ENCODE measurements at places on chromosomes 3 and 15.

DNA sequence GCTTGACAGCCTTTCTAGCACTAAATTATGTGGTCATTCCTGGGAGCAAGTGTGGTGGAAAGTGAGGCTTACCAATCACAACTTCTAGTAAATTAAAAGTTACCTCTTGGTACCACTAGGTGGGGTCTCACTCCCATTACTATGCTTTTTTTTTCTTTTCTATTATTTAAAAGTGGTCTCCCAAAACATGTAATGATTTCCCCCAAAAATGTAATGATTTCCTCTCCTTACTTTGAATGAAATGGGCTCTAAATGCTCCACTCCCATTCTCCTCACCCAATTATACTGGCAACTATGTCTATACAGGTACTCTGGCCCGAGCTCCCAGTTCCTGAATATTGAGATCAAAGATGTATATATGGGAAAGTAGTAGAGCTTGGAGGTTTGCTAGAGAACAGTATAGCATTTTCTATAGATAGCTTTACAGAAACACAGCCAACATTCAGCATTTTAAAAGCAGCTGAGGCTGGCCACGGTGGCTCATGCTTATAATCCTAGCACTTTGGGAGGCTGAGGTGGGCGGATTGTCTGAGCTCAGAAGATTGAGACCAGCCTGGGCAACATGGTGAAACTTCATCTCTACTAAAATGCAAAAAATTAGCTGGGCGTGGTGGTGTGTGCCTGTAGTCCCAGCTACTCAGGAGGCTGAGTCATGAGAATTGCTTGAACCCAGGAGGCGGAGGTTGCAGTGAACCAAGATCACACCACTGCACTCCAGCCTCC is 70.9 kb downstream of the DCUN1D1 start:
- DNase-seq: peak; percentile 19

DNA sequence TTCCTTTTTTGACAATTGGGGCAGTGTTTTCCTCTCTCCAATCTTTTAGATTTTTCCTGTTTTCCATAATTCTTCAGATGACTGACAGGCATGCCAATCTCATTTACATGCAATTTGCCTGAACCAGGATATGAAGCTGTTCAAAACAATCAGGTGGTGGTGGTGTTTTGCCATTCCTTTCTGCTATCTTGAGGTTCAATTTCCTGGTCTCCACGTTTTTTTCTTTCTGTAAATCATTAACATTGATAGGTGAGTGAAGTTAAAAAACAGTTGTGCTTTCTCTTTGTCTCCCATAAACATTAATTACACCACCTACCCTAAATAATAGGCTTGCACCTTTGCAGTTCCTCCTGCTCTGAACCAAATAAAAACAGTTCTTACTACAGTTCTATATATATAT is 49.1 kb downstream of the C2CD4A start:
- no peak for DNase-seq

DNA sequence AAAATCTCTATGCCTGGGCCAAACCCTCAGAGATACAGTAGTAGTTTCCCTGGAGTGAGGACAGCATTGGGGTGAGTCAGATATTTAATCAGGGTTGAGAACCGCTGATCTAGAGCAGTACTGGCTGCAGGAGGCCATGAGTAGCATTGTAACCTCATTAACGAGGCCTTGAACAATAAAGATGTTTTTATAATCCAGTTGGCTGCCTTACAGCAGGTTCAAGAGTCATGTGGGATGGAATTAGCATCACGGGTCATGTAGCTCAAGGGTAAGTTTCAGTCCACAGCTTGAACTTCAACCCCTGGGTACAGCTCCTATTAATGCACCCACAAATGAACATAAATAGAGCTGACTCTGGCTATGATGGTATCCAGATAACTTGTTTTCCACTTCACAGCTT is 5.1 kb downstream of the HPS3 start:
- no peak for DNase-seq

- DNase-seq: no peak
These were observed 109.0 kb downstream of the ADAMTS9 start for GRCh38 chr3:64578797-64579196.

GRCh38 chr3:113000691-113001090 is 9.9 kb downstream of the GTPBP8 start:
- no peak for DNase-seq

DNA sequence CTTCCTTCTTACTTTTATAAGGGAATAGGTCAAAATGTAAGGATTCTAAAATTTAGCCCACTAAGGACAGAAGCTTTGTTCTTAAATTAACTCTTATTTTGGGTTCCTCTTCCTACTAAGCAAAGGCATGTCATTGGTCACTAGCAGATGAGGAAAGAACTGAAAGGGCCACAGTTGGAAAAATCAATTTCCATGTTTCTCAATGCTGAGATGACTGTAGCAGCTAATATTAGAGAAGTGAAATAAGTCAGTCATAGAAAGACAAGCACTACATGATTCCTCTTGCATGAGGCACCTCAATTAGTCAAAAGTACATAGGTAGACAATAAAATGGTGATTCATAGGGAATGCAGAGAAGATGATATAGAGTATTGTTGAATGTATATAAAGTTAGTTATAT is 353.7 kb downstream of the RSL24D1 start:
- DNase-seq: no peak

DNA sequence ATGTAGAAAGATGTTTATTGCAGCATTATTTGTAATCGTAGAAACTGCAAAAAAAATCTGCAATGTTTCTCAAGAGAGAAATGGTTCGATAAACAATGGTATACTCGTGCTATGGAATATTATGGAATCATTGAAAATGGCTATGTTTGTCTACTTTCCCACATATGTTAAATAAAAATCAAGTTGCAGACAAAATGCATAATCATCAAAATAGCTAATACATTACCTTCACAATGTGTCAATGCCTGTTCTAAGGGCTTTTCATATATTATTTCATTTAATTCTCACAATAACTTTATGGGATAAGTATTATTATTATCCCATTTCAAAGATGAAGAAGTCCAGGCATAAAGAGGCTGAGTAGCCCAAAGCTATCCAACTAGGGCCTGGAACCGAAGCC is 2.2 kb upstream of the EIF2B5 start:
- DNase-seq: no peak

GRCh38 chr15:45587863-45588170 is 638 bp downstream of the BLOC1S6 start:
- DNase-seq: no peak

DNA sequence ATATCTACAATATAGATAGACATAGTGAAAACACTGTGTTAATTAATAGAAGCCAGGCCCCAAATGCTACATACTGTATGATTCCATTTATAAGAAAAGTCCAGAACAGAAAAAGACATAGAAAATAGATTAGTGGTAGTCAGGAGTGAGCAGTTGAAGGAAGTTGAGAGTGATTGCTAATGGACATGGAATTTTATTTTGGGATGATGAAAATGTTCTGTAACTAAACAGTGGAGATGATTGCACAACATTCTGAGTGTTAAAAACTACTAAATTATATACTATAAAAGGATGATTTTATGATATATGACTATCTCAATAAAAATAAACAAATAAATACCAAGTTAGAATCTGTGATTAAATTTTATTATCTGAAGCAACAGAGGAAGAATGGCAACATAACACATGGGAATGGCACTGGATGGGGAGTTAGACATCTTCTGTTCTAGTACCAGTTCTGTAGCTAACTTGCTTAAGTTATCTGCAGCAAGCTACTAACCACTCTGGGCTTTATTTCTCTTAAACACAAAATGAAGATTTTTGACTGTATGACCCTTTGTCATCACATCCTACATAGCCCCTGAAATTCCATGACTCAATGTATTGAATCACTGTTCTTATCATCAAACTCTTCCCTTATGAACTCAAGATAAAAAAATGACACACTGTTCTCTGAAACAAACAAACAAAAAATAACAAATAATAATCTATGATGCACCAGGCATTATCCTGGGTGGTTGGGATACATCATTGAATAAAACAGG is 612.7 kb downstream of the TBL1XR1 start:
- peak; percentile 14 for DNase-seq

DNA sequence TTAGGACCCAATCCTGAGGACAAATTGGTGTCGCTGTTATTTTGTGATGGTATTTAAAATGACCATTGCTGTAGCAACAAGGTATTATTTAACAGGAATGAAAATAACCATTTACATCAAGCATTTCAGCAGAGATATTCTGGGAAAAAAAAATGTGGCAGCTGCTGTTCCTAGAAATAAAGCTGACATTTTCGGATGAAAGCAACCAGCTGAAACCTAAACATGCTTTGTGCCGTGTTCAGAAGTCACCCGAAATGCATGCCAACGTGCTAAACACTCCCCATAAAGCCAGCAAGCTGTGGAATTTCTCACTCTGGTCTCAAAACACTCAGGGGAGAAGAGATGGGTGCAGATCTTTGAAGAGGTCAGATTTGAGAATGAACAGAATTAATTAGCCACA is 31.5 kb upstream of the TAFA4 start:
- peak; percentile 7 for DNase-seq

- DNase-seq: peak; percentile 55
These were observed 47.0 kb downstream of the OSBPL10 start for GRCh38 chr3:31934018-31934417.

GRCh38 chr3:172383306-172383796 is 64.9 kb downstream of the GHSR start:
- no peak for DNase-seq

DNA sequence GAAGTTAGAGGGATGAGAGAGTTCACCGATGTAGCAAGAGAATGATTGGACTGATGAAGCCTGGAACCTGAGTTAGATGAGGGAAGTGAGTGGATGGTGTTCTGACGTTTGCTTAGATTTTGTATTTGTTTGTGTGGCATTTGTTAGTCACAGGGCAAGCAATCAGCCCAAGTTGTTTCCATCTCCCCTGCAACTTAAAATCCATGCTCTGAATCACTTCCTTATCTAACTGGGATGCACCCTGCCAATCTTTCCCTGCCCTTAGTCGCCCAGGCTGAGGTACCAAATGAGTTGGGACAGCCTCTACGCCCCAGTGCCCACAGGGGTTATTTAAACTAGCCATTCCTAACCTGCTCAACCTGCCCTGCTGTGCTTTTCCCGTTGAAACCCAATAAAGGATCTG is 12.6 kb downstream of the PAQR5 start:
- peak; percentile 43 for DNase-seq

GRCh38 chr3:102105193-102105592 is 255.9 kb downstream of the NFKBIZ start:
- no peak for DNase-seq

- DNase-seq: peak; percentile 48
These were observed 665 bp downstream of the PIGB start for GRCh38 chr15:55319537-55320237.

DNA sequence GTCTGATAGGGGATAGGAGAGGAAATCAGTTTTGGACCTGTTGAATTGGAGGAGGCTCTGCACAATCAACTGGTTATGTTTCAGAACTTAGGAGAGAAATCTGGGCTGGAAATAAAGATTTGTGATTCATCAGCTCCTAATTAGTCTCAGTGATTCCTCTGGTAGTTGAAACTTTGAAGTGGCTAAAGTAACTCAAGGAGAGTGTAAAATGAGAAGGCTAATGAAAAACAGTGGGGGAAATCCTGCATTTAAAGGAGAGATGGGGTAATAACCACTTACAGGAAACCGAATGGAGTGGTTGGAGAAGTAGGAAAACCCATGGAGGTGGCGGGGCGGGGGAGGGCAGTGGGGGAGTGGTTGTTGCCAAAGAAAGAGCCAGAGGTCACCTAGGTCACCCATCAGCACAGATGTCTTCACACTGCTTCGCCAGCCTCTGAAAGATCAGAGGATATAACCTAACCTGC is 32.6 kb downstream of the MAP2K5 start:
- no peak for DNase-seq

DNA sequence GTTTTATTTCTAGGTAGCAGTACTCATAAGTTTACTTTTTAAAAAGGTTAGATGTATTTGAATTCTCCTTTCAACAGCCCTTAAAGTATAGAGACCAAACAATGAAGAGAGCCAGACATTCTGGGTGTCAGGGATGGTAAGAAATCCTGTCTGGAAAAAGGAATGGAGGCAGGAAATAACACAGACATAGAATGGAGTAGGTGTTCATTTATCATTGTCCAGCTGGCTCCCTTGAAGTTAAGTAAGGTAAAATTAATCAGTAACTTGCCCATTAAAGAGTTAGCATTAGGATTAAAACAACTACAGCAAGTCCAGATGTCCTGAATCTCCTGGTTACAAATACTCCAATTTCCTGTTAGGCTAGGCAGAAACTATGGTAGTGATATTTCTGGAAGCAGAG is 13.5 kb upstream of the SUCNR1 start:
- DNase-seq: no peak

DNA sequence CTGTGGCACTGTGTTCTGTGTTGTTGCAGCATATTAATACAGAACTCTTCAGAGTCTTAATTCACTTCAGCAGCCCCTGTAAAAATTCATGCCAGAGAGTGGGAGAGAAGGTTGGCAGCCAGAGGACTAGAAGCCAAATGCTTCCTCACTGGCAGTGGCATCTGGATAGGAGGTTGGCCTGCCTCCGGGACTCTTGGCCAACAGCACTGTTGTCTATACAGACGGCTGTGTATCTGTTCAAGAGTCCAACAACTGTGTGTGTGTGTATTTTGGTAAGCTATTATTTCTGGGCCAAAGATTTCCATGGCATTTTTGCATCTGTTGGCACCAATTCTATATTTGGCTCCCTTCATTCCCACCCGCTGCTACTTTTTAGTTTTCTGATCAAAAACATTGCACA is 156.0 kb upstream of the SOX2 start:
- DNase-seq: no peak

DNA sequence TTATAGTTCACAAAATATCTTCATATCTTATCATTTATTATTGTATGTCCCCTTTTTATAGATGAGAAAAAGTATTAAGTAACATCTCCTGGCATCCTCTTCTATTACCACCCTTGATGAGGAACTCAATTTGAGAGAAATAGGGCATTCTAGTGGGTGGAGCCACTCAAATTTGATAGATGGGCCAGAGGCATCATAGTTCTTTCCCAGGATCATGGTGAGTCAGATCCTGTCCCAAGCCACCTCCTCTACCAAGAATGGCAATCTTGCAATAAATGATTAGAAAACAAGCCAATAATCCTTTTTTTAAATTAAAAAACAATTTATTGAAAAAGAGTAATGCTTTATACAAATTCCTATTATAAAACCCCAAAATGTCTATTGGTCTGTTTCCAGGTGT is 16.8 kb downstream of the CLDN1 start:
- DNase-seq: peak; percentile 43

- peak; percentile 68 for DNase-seq
These were observed 38.4 kb downstream of the ITPR1 start for GRCh38 chr3:4531478-4532025.

- no peak for DNase-seq
These were observed 198.0 kb downstream of the THRB start for GRCh38 chr3:24296441-24297205.

GRCh38 chr15:57387564-57388076 is 11.3 kb downstream of the CGNL1 start:
- DNase-seq: no peak
